CD8-positive, alpha-beta memory T cell (primary cell): ENCODE measurements at places on chromosomes 1 and 21.

DNA sequence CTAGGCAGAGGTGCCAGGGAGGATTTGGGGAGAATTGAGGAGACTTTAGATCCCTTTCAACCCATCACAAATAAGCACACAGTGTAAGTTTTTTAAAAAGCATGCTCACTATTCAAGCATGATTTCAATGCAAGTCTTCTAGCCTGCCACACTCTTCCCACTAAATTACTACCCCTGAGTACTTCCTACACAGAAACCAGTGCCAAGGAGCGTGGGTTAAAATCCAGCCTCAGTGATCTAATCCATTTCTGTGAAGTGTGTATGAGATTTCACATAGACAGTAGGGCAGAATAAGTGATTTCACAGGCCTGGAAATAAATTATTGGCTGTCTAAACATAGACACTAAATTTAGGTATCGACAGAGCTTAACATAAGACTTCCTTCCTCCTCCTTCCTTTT lies 142.9 kb upstream of the ATP1B1 start:
- no peak for DNase-seq

- DNase-seq: no peak
Measured at GRCh38 chr1:15692121-15692682, 8.1 kb downstream of the PLEKHM2 start.

GRCh38 chr1:156499842-156500542 lies 583 bp downstream of the MEF2D start:
- peak; percentile 41 for DNase-seq

- DNase-seq: no peak
Measured at GRCh38 chr1:92399076-92399475, 87.6 kb downstream of the GFI1 start.

- DNase-seq: no peak
Measured at GRCh38 chr1:6909857-6910256, 124.6 kb downstream of the CAMTA1 start.

DNA sequence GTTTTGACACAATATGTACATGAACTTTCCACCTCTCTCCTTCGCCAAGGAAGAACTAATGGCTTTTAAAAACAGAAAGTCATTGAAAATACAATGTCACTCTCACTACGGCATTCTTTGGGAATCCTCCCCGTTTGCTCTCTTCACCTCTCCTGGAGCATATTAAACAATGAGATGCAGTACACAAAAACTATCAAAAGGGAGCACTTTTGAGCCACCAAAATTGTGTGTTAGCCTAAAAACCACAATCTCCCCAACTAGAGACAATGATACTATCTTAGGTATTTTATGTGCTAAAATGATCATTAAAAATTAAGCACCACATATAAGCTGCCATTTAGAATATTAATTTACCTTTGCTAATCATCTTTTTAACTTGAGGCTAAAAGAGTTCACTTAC lies 425.5 kb downstream of the KCTD3 start:
- DNase-seq: no peak

GRCh38 chr21:29741761-29742160 lies 198.0 kb downstream of the GRIK1 start:
- DNase-seq: no peak
